NCI-H1092 treated with DMSO at 0.1 percent for 48 hours (cell line): ENCODE measurements at places on chromosomes 4 and X.

GRCh38 chr4:187027272-187027671 lies 303.6 kb upstream of the FAT1 start:
- DNase-seq = no peak

GRCh38 chr4:96103086-96103485 lies 263.2 kb downstream of the PDHA2 start:
- no peak for DNase-seq

GRCh38 chr4:54073271-54073880 lies 9.0 kb upstream of the CHIC2 start:
- no peak for DNase-seq

DNA sequence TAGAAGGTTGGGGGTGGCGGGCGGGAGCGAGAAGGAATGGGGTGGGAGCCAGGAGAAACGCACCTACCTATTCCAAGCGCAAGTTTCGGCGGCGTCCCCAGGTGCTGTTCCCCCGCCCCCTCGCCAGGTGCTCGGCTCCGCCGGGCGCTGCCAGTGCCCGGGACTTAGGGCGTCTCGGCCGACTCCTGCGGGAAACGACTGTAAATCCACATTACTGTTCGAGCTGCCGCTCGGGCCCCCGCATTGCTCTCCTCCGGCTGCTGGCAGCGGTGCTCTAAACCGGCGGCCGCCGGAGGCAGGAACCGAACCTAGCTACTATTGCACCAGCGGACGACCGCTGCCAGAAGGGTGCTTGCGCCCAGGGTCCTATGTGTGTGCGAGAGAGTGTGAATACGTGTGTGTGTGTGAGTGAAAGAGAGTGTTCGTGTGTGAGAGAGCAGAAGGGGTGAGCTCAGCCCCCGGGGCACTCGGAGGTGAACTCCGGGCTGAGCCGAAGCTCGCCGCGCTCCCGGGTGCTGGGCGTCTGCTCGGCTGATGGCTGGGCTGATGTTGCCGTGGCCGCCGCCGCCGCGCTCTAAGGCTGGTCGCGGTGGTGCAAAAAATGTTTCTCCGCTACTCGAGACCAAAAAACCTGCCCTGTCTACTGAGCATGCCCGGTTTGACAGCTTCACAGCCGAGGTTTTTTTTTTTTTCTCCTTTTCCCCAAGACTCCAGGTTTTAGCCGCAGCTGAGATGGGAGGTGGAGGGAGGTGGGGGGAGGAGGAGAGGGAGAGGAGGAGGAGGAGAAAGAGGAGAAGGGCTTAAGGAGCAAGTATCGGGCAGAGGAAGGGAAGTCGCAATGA lies 115.7 kb upstream of the TEX13C start:
- DNase-seq = peak; percentile 17
